ENCODE measurements at places on chromosomes 16 and 17. TPM values are rescaled to one million over a fixed set of nuclear protein-coding genes. Genes with fewer than 3 reads are reported as not detected.

Gene C16orf96
- total RNA-seq, result 0.02 TPM

Gene GPR179
- 0.02 TPM for total RNA-seq

Gene RNF151
- total RNA-seq, result not detected

Gene SLFN11
- 4.4 TPM for total RNA-seq

Gene MIEF2
- total RNA-seq, result 8.8 TPM

Gene PRKAR1A
- 120 TPM for total RNA-seq

Gene RNF166
- 11.7 TPM for total RNA-seq

Gene QRICH2
- total RNA-seq, result 1.1 TPM

Gene ITGA2B
- total RNA-seq, result 1.5 TPM

Gene FAM171A2
- 4.1 TPM for total RNA-seq

Gene MYH11
- total RNA-seq, result 0.01 TPM

Gene ACAP1
- total RNA-seq, result 2.4 TPM

Gene OTOP3
- total RNA-seq, result not detected

Measured in A549 treated with AZD2906 at 1 μM for 4 hours (cell line).